ENCODE measurements at places on chromosomes 7 and 10.

- DNase-seq: no peak
Measured at GRCh38 chr10:131567279-131568162, 256.0 kb upstream of the TCERG1L start.

- no peak for DNase-seq
Measured at GRCh38 chr10:35542303-35542702, 62.8 kb upstream of the GJD4 start.

- DNase-seq: no peak
Measured at GRCh38 chr7:90599892-90600555, 3.9 kb downstream of the CDK14 start.

DNA sequence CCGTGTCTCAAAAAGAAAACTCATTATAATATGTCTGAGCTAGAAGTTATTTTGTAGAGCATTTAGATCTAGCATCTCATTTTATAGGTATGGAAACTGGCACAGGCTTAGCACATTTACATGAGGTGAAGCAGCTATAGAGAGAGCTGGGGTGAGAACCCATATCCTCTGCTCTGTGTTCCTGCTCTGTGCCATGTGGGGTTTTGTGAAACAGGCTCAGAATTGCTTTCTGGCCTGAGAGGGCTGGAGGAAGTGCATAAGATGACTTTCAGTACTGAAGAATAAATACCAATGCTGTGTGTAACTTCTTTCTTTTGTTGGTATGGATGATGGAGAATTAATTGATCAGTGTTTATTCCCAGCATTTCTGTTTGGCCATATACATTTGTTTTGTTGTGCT is 159.1 kb downstream of the LRRC4 start:
- no peak for DNase-seq

GRCh38 chr7:134690016-134690415 is 43.4 kb downstream of the BPGM start:
- no peak for DNase-seq

DNA sequence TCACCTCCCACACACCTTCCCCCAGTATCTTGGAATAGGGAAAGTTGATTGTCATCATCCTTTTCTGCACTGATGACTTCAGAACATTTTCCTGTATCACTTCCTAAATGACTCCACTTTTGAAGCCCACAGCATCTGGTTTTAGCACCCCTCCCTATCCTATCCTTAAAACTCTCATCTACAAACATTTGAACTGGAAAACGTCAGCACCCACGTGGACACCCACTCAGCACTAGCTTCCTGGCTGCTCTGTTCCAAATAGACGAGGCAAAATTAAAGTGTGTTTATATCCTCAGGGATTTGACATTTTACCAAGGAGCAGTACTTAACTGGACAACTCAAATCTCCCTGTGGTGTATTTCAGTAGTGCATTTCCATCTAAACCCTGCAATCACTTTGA is 73.9 kb downstream of the REEP3 start:
- DNase-seq: no peak

GRCh38 chr7:16743236-16743635 is 10.3 kb upstream of the TSPAN13 start:
- DNase-seq: no peak

DNA sequence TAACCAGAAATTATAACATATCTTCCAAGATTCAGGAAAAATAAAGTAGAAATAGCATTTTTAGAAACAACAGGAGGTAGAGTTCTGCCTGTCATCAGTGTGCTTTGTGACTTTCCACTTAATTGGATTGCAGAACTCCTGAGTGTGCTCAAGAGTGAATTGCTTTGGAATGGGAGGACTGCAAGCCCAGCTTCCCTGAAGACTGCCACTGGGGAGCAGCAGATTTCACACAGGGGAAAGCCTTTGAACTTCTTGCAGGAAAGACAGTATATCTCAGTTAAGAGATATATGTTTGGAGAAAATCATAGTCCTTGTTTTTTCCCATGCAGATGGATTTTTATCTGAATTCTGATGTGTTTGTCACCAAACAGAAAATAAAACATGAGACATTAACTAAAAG is 124.5 kb downstream of the TMEM168 start:
- DNase-seq: no peak

DNA sequence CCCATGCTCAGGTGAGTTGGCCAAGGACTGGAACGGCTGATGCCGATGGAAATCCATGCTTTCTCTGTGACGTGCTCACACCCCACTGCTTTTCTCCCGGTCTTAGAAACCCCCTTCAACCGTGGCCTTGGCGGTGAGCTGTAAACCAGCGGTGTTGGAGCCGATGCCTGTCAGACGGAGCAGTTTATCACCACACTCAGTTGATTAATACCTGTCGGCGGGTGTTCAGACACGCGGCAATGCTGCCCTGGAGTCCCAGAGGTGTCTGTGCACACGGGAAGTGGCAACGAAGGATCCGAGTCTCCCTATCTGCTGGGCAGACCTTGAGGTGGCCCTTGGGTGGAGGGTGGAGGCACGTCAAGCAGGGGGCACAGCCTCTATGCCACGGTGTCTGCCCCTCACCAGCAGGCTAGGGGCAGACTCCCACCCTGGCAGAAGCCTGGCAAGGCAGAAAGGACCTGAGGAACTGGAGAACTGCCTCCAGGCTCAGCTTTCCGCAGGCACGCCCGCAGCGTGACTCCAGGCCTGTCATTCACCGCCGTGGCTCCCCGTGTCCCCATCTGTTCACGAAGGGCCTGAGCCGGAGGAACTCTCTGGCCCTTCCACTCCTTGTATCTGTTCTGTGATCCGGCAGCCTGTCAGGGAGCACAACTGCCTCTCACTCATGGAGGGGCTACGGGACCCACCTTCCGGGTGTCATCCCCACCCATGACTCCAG is 34.6 kb upstream of the MNX1 start:
- DNase-seq: no peak

All from NCI-H1436 (cell line).